ENCODE measurements at places on chromosomes 7 and 10. TPM values are rescaled to one million over a fixed set of nuclear protein-coding genes. Genes with fewer than 3 reads are reported as not detected.

Gene EMX2
- total RNA-seq: not detected

Gene MALRD1
- total RNA-seq: 0.57 TPM

Gene NXPH1
- 0.95 TPM for total RNA-seq

Gene COL13A1
- total RNA-seq: 72.3 TPM

Gene STEAP4
- total RNA-seq: not detected

Gene VAX1
- not detected for total RNA-seq

Gene GNAT3
- total RNA-seq: not detected

Gene ASZ1
- total RNA-seq: not detected

Gene FKBP6
- not detected for total RNA-seq

Gene ZNF853
- 32.2 TPM for total RNA-seq

Gene BTBD16
- total RNA-seq: not detected

Gene THSD7A
- 2.0 TPM for total RNA-seq

Gene CLIP2
- total RNA-seq: 20.0 TPM

GRCh38 chr10:6716516-6716915 is 136.4 kb upstream of the PRKCQ start:
- DNase-seq: peak; percentile 19

- DNase-seq: no peak
Measured at GRCh38 chr10:95250856-95251255, 39.9 kb downstream of the PDLIM1 start.

DNA sequence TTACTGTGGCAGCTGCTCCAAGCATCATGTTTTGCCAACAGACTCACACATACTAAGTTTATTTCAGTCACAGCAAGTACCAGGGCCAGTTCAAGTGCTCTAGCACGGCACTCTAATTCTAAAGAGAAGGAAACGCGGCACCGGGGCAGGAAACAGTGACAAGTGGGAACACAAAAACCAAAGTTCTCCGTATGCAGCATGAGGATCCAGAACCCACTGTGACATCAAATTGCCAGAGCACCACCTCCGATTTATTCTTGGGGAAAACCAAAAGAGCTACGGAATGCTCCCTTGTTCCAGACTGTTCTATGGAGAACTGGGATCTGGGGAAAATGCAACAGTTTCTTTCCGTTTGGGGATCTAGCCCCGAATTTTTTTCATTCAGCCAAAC is 448 bp upstream of the PTER start:
- no peak for DNase-seq

DNA sequence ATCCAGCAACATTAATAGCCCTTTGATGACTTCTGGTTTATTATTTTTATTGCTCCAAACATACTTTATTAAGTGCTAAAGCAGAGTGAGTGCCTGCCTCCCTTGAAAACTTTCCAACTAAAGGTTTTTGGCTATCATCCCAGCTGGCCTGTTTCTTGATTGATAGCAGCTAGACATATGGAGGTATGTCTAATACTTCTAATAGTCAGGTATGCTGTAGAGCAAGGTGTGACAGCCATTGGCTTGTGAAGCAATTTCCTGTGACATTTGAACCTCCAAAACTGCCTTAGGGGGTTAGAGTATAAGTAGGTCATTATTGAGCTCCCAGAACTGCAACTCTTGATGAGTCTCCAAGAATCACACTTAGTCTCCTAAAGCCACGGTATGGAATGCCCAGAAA is 55.8 kb downstream of the LOXL4 start:
- DNase-seq: no peak

GRCh38 chr7:115124409-115124939 is 202.6 kb downstream of the MDFIC start:
- DNase-seq: no peak

DNA sequence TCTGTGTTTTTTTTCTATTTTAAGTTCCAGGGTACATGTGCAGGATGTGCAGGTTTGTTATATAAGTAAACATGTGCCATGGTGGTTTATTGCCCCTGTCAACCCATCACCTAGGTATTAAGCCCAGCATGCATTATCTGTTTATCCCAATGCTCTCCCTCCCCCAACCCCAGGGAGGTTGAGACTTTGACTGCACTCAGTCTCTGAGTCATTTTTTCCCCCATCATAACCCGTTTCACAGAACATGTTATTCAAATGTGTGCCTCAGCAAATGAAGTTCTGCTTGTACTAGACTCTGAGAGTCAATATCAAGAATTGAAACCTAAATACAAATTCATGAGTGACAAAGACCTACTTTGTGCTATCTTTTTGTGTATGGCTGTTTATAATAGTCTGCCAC is 70.0 kb upstream of the CYP26C1 start:
- DNase-seq: no peak

- peak; percentile 67 for DNase-seq
Measured at GRCh38 chr7:39353615-39354376, 212.4 kb upstream of the YAE1 start.

DNA sequence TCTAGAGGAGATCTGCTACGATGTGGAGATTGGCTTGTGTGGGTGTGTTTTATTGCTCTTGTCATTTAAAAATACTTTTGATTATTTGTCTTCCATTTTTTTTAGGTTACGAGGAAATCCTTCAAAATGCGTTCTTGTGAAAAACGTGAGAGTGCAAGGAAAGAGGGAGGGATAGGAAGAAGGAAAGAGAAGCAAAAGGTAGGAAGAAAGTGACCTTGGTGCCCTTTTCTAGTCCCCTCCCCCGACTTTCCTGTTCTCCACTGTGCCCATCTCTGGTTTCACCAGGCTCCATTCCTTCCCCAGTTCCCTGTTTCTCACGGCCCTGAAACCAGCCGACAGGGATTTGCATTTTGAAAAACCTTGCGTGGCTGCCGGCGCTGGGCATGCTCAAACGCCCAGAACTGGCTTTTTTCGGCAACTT is 506 bp upstream of the GNAI1 start:
- no peak for DNase-seq

GRCh38 chr7:82172017-82172416 is 271.6 kb downstream of the CACNA2D1 start:
- peak; percentile 23 for DNase-seq

- DNase-seq: no peak
Measured at GRCh38 chr7:141349338-141349737, 201.9 kb upstream of the AGK start.

GRCh38 chr10:48309711-48310226 is 3.3 kb downstream of the MAPK8 start:
- DNase-seq: peak; percentile 37

GRCh38 chr7:51601461-51601860 is 284.9 kb upstream of the COBL start:
- DNase-seq: no peak

DNA sequence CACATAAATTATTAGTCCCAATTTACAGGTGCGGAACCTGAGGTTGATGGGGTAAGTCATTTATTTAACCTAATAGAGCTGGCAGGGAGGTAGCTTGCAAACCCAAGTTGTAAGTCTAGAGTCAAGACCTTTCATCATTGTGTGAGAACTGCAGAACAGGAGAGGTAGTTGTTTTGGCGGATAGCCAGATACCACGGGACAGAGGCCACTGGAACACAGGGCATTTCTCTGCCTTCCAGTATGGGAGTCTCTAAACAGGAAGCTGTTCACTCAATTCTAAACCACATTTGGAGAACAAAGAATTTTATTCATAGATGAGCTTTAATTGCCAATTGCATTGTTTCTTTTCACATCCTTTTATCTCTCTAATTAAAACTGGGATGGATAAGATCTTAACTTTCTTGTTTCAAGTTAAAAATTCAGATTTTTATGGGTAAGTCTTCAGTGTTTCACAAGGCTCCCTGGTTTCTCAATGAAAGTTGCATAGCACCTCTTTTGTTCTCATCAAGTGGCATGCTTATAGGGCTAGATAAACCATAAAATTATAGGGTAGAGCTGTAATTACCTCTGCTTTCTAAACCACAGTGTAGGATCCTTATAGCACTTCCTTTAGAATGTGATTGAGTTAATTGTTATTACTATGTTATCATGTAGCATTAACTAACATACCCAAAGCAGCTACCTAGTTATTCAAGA is 489.0 kb downstream of the GATA3 start:
- DNase-seq: no peak

- DNase-seq: no peak
Measured at GRCh38 chr7:69678494-69679187, 80.4 kb downstream of the AUTS2 start.

- DNase-seq: no peak
Measured at GRCh38 chr7:44150466-44150832, 9.3 kb upstream of the MYL7 start.

DNA sequence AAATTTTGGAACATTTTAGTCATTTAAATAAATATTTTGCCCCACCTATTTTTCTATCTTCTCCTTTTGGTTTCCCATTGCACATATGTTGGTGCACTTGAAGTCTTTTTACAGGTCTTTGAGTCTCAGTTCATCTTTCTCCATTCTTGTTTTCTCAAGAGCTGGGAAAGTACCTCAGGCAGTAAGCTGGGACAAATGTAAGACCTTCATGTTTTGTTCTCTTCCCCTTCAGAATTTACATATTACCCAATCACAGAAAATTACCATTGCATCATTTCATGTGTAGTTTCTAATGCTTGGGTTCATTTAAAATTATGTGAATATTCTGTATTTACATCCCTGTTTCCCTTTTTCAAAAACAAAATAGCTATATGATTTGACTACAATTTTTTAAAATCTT is 1150.0 kb upstream of the POT1 start:
- no peak for DNase-seq

DNA sequence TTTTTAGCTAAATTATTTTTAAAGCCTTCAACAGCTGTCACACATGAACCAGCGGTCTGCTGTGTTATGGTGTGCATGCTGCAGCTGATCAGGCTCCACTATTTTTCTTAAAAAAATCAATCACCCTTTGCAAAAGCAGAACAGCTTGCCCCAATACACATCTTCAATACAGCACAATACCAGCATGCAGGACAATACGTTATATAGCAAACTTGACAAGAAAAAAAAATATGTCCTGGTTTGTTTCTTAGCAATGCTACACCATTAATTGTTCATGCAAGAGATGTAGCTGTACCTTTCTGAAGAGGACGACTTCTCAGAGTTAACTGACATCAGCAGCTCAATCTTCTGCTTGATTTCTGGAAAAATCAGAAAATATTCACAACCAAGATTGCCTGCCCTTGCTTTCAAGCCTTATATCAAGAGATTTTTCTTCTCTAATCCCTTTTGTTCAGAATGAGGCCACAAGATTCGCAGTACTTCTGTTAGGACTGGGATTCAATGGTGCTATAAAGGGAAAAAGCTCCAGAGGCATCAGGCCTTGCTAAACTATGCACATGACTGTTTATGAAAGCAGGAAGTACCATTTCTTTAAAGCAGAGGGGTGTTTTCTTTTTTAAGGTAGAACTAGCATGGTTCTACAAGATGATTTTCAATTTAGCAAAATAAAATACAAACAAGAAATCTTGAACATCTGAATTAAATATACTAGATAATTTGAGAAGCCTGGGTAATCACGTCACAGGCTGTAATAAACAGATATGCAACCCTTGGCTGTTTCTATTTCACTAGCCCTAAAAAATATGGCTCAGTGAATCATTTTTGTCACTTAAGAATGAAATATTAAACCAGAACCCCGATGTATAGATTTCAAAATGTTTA is 120.0 kb downstream of the SRPK2 start:
- DNase-seq: peak; percentile 36

- DNase-seq: no peak
Measured at GRCh38 chr10:6239213-6239991, 36.7 kb downstream of the PFKFB3 start.

DNA sequence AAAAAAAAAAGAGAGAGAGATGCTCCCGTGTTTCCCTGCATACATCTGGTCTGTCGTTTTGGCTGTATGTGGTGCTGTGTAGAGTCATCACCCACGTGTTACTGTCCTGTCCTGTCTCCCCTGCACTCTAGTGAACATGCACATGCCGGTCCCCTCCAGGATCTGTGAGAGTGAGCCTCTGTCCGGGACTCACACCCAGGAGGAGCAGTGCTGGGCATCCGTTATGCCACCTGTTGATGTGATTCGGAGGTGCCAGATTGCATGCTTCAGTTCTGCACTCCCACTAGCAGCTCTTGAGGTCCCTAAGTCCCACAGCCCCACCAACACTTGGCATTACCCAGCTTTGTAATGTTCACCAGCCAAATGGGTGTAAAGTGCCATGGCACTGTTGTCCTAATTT is 16.4 kb downstream of the GHRHR start:
- no peak for DNase-seq

GRCh38 chr10:88944813-88945212 is 7.8 kb downstream of the ACTA2 start:
- DNase-seq: no peak

- peak; percentile 6 for DNase-seq
Measured at GRCh38 chr10:99880080-99880835, 97.8 kb downstream of the ABCC2 start.

GRCh38 chr7:19296617-19297016 is 151.4 kb upstream of the FERD3L start:
- DNase-seq: no peak

GRCh38 chr10:70901276-70901878 is 13.0 kb upstream of the PCBD1 start:
- DNase-seq: no peak

GRCh38 chr10:25063157-25063556 is 46.7 kb downstream of the THNSL1 start:
- DNase-seq: no peak

- no peak for DNase-seq
Measured at GRCh38 chr10:25954851-25955250, 20.8 kb downstream of the MYO3A start.

DNA sequence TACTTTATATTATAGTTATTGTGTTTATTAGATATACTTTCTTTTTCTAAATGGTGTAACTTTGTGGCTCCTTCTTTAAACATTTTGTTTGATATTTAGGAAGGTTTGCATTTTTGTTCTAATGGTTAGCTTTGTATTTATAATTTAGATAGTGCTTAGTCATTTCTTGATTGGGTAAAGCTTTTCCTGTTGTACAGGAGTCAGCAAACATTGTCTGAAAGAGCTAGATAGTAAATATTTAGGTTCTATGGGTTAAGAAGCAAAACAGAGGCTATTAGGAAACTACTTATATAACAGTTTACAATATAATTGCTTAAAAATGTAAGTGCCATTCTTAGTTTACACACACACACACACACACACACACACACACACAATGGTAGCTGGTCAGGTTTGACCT is 70.6 kb upstream of the CCDC6 start:
- DNase-seq: no peak

DNA sequence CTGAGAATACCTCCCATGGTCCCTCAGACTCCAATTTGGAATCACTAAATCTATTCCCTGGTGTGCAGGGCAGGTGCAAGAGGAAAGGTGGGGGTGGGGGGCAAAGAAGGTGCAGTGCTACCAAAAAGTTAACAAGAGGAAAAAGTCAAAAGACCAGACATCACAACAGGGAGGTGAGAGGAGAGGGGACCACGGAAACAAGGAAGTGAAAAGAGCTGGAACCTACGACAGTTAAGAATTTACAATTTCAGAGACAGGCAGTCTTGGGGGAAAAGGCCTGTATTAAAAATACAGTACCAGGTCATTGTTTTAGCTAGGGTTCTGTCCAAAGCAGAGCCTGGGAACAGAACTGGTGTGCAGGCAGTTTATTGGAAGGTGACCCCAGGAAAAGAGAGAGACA is 14.6 kb downstream of the ITGB1 start:
- DNase-seq: no peak

- no peak for DNase-seq
Measured at GRCh38 chr7:69670701-69671100, 72.4 kb downstream of the AUTS2 start.

GRCh38 chr10:75407713-75408508 is 6.3 kb upstream of the ZNF503 start:
- peak; percentile 66 for DNase-seq
